ENCODE measurements at places on chromosomes 4 and X.

- DNase-seq = no peak
These were observed 16.0 kb upstream of the FGF2 start for GRCh38 chr4:122810669-122811068.

DNA sequence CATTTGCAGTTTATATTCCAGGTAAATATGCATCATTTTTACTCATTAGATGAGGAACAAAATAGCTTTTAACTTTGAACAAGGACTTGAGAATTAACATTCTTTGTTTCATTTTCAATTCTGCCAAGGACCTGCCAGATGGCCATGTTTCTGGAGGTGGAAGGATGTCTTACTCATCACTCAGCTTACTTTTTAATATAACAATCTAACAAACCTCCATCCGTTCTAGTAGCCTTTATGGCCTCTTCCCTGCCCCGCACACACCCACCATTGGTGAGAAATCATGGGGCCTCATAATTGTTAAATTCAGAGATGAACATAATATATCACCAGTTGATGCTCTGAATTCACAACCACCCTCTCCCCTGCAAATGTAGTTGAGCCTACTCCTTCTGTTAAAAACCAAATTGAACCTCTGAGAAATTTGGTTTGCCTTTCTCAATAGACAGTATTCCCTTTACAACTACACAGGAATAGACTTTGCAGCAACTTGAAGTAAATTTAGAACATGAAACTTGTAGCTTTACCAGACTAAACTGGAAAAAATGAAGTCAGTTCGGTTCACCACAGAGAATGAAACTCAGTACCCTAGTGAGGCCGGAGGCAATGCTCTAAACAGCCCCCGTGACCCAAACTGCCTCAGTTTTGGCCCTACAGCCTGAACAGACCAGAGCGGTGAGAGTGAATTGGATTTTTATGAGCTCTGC lies 50.1 kb upstream of the ACSL4 start:
- DNase-seq = no peak

DNA sequence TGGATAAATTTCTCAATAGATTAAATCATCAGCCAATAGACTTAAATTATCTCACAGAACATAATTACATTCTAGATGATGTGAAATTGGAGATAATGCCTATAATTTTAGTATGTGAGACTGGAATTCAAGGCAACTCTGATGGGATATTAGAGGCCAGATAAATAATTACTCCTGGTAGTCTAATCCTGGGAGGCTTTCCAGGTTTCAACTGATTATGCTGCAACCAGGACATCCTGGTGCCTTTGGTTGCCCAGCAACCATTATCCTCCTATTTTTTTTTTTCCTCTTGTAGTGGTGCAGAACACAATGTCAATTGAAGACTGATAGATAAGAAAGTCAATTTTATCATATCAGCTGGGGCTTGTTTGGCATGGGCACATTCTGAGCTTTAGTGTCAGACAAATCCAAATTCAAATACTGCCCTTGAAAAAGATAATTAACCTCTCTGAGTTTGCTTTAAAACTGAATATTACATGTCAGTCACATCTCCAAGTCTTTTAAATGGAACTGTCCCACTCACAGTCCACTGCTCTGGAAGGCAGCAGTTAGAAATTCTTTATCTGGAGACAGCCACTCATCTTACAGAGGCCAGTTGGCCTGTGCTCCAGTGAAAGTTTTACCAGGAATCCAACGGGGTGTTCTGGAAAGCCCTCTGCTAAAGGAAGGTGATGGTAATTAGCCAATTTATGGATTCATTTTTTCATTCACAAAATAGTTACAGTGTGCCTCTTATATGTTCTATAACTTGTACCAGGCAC lies 95.3 kb upstream of the GUCY1A1 start:
- no peak for DNase-seq

GRCh38 chr4:68599150-68599549 lies 23.0 kb upstream of the UGT2B17 start:
- DNase-seq = no peak

GRCh38 chrX:13669246-13669737 lies 16.4 kb downstream of the TCEANC start:
- no peak for DNase-seq

- no peak for DNase-seq
These were observed 74.9 kb upstream of the PCDH19 start for GRCh38 chrX:100484971-100485370.

DNA sequence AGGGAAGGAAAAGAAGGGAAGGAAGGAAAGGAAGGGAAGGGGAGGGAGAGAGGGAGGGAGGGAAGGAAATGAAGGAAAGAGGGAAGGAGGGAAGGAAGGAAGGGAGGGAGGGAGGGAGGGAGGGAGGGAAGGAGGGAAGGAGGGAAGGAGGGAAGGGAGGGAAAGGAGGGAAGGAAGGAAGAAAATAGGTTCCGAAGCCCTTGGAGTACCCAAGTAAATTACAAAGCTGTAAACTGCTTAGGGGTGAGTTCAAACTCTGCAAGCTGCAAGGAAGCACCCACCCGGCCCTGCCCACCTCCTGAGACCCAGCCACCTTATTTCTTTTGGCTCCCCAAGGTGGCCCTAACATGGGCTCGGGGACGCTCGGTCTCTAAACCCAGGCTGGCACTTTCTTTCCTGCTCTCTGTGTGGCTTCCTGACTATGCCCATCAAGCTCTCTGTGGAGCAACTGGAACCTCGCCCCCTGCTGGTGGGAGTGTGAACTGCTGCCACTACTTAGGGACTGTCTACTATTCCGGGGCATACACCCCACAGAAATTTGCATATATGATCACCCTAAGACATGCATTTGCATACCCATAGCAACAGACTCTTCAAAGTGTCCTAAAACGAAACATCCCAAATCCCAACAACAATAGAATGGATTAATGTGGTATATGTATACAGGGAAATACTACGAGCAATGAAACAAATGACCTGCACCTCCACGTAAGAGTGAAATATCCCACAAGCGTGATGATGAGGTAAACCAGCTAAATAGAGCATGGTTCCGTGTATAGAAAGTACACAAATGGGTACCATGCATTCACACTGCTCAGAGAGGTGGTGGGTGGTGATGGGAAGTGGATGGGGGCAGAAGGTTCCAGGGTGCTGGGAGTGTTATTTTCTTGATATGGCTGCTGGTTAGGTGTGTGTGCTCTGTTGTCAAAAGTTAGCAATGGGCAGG lies 151.7 kb upstream of the TBL1X start:
- no peak for DNase-seq

GRCh38 chr4:77177199-77177598 lies 20.2 kb downstream of the CCNG2 start:
- DNase-seq = no peak

GRCh38 chr4:7531640-7531994 lies 96.9 kb upstream of the PSAPL1 start:
- no peak for DNase-seq

GRCh38 chr4:120540625-120541024 lies 381.9 kb downstream of the PRDM5 start:
- no peak for DNase-seq

- DNase-seq = no peak
These were observed 790 bp upstream of the HHIP start for GRCh38 chr4:144645102-144645630.

- DNase-seq = no peak
These were observed 52.1 kb downstream of the PSAPL1 start for GRCh38 chr4:7382634-7383014.

DNA sequence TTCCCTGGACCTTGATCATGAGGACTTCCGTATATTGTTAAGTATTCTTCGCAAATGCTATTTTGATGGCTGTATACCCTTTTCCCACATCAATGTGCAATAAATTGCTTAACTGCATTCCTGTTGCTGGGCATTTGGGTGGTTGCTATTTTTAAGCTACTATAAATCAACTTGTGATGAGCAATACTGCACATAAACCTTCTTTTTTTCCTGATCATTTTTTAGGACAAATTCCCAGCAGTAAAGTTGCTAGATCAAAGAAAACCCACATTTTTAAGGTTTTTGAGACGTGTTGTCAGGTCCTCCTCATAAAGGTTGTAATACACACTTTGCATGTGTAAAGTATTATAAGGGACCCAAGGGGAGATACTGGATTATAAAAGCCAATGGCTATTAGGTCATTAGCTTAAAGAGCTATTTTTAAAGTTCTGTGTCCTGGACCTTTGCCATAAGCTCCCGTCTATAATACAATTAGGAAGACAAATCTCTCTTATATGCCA lies 35.6 kb downstream of the LIMCH1 start:
- DNase-seq = no peak

- DNase-seq = no peak
These were observed 2.7 kb upstream of the SORCS2 start for GRCh38 chr4:7189475-7190277.

DNA sequence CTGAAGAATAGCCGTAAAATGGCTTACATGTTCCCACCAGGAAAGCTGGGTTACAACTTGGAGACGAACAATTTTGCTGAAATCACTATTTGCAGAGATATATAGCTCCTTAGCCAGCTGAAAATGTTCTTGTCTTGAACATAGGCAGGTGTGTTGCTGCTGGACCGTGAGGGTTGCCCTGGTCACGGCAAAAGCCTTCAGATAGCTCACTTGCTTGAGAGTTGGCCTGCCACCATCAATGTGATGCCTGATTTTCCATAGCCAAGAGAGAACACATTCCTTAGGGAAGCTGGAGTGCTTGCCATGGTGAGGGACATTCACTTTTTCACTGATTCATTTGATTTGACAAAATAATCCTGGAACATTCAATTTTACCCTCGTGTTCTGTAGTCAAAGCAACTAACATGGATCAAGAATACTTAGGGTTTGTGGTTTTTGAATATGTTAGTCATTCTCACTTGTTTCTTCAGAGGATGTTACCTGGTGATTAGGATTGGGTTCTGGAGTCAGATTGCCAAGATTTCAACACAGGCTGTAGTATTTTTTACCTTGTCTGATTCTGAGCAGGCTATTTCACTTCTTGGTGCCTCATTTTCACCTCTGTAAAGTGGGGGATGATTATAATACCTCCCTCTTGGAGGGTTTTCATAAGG lies 536.9 kb downstream of the RAPGEF2 start:
- DNase-seq = no peak

- no peak for DNase-seq
These were observed at the start of gene RHOH for GRCh38 chr4:40196724-40197281. Gene RHOH (plus strand): TSS chr4:40197031. CDS start chr4:40243387, 46,356 bp downstream.

GRCh38 chr4:146482788-146483187 lies 39.0 kb downstream of the SLC10A7 start:
- DNase-seq = no peak

- DNase-seq = no peak
These were observed 17.9 kb downstream of the UBE2K start for GRCh38 chr4:39715788-39716187.

DNA sequence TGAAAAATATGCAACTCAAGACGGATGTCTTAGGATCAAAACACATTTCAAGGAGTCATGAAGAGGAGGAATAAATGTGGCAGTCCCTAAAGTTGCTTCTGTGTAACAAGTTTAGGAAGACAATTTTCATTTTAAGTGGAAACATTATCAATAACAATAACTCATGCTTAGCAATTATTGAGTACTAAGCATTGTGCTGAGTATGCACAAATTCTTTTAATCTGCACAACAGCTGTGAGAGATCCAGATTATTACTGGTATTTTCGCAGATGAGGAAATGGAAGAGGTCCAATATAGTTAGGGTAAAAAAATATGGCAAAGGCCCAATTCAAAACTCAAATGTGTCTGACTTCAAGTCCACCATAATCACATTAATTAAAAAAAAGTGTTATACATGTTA lies 2.9 kb upstream of the TEX13B start:
- DNase-seq = no peak

GRCh38 chr4:39609454-39609931 lies 29.2 kb downstream of the SMIM14 start:
- DNase-seq = no peak

- DNase-seq = no peak
These were observed 66.9 kb upstream of the BMPR1B start for GRCh38 chr4:94690851-94691254.

GRCh38 chrX:102978594-102978993 lies 41.5 kb downstream of the RAB40AL start:
- no peak for DNase-seq

DNA sequence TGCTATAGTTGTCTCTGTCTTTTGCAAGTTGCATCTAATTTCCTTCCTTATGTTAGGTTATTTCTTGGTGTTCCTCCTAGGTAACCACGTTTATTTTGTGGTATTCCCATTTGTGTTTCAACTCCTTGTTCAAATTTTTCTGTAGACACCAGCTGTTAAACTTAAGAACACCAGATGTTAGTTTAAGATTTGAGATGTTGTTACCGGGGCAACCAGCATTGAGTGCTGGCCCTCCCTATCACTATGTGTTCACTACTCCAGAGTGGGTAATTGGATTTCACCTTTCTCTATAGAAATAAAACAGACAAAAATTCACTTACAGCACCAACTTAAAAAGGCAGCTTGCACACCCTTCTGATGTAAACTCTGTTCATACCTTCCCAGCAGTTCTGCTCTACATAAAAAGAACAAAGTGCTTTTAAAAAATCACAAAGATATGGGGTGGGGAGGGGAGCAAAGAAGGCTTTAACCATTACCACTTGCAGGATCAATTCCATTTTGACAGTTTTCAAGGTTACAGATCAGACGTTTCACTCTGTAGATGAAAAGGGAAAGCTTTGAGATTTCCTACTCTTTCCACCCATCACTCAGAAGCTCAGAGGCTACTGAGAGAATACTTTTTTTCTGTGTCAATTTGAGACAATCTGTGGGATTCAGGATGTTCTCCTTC lies 82.9 kb downstream of the DKK2 start:
- DNase-seq = no peak

- no peak for DNase-seq
These were observed 2344.1 kb downstream of the PCDH7 start for GRCh38 chr4:33064238-33064637.

DNA sequence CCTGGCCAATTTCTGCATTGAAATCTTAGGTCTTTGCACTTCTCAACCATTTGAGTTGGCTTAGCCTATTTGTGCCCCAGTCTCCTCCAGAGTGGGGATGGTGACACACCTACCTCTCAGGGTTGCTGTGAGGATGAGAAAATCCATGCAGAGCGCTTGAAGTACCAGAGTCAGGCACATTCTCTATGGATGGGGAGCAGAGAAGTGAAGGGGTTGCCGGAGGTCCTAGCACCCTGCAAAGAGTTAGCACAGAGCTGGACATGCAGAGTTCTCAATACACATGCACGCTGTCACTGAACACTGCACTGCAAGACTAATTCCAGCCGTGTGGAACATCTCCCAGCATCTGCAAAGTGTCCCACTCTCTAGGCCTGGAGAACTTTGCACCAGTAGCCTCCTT lies 2.6 kb upstream of the STK32B start:
- DNase-seq = no peak

- no peak for DNase-seq
These were observed 29.5 kb downstream of the FHDC1 start for GRCh38 chr4:152965611-152966010.

DNA sequence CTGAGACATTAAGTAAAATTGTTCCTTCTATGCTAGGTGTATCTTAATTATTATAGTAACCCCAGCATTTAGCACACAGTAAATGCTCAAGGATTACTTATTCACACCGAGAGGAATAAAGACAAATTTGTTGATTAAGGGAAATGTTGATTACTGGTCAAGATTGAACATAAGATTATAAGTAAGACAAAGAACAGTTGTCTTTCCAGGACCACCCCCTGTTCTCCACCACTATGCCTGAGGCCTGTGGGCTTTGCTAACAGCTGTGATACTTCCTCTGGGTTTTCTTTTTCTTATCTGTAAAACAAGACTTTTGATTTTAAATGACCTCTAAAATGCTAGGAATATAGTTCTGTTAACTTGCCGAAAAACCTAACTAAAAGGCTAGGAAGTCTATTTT lies 128.0 kb downstream of the DCLK2 start:
- no peak for DNase-seq
